Activated effector memory CD4-positive, alpha-beta T cell treated with Interleukin-2 at 50 U/mL for 16 hours (primary cell): ENCODE measurements at places on chromosomes 13 and 19.

- DNase-seq = no peak
Observed at GRCh38 chr19:13302526-13303270, 152.5 kb downstream of the IER2 start.

DNA sequence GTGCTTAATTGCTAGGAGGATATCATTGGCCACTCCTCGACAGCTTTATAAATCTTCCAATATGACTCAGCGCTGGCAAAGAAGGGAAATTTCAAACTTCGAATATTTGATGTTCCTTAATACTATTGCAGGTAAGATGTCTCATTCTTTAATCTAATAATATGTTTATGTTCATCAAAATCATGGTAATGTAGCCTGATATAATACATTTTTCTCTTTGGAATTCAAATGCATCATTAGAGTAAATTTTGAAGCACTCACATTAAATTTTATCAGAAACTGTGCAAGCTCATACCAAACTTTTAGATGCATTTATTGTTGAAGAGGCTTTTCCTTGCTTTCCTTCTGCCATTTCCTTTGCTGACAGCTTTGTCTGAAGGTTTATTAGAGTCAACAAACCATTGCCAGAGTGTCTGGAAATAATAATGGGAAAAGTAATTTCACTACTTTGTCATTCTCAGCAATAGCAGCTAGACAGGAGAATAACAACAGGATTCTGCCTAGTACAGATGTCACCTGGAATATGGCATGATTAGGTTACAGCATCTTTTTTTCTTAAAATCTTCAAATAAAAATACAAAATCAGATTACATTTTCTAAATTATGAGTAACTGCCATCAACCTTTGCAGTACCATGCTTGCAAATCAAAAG lies 78.6 kb upstream of the MAB21L1 start:
- no peak for DNase-seq

GRCh38 chr13:40508127-40508526 lies 158.3 kb downstream of the FOXO1 start:
- no peak for DNase-seq

GRCh38 chr19:49097453-49098288 lies 12.4 kb downstream of the SNRNP70 start:
- peak; percentile 61 for DNase-seq

- DNase-seq = no peak
Observed at GRCh38 chr13:67520886-67521285, 290.8 kb upstream of the PCDH9 start.

GRCh38 chr13:67117010-67117550 lies 113.1 kb downstream of the PCDH9 start:
- DNase-seq = no peak

GRCh38 chr13:27921421-27921960 lies 1.7 kb downstream of the PDX1 start:
- no peak for DNase-seq

- no peak for DNase-seq
Observed at GRCh38 chr19:13153569-13154240, 3.5 kb downstream of the IER2 start.

DNA sequence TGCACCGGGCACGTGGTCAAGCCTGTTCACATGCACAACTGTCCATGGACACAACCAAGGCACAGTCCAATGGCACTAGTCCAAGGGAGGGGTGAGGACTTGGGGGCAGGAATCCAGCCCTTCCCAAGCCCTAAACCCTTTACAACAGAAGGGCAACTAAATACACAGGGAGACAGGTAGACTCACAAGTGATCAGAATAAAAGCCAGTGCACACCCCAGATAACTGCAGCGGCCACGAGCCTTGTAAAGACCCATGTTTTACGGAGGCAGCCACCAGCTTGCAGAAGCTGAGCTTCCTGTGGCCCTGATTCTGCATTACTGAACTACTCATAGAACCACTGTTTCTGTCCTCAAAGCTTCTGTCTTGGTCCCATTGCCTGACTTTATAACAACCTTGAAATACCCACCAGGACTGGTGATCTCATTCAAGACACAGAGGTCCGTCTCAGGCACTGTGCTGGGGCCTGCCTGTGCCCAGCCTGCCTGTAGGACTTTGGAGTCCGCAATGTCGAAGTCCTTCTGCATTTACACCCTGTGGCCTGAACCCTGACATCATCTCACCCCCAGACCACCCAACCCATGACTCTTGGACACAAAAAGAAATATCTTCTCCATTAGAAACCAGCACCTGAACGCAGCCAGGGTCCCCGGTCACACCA lies 181.2 kb downstream of the COL4A1 start:
- DNase-seq = no peak

DNA sequence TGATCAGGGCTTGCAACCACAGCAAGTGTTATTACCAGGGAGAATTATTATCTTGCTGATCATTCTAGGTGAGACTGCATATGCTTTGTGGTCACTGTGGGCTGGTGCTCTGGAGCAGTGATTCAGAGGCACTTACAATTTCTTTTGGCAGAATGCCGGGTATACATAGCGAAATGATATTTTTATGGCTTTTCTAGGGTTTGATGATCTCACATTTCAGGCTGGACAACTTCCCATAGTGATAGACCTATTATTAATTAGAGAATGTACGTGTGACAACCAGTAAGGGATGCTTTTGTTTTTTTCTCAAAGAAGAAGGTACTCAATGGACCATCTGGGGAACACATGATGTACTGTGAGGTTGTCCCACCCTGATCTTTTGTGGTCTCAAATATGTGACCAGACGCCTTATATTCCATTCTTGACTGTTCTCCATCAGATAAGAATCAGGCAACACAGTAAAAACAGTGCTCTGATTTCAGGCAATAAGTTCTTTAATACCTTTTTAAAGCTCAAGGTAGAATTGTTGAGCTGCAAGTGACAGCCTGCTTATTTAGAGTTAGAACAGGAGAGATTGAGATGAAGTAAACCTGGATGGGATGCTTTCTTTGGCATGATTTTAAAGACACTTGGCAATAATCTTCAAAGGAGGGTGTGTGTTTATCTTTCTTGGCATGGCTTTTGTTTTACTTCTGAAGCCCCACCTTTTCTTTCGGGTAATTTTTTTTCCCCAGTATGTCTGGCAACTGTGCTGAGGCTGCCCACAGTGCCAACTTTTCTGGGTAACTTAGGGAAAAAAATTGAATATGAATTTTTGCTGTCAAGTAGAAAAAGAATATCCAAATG lies 27.4 kb upstream of the SCEL start:
- DNase-seq = no peak

- no peak for DNase-seq
Observed at GRCh38 chr13:30736461-30737320, 1.3 kb downstream of the ALOX5AP start.

DNA sequence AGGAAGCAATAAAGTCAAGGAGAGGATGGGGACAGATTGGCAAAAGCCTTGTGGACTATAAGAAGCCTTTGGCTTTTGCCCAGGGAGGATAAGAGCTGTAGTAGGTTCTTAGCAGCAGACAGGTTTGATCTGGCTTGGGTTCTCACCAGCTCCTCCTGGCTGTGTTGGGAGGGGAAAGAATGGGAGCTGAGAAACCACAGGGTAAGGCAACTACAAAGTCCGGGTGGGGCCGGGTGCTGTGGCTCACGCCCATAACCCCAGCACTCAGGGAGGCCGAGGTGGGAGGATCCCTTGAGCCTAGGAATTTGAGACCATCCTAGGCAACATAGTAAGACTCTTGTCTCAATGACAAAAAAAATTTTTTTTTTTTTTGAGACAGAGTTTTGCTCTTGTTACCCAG lies 20.6 kb downstream of the NECTIN2 start:
- no peak for DNase-seq

- no peak for DNase-seq
Observed at GRCh38 chr13:43441464-43441863, 345.3 kb downstream of the ENOX1 start.

DNA sequence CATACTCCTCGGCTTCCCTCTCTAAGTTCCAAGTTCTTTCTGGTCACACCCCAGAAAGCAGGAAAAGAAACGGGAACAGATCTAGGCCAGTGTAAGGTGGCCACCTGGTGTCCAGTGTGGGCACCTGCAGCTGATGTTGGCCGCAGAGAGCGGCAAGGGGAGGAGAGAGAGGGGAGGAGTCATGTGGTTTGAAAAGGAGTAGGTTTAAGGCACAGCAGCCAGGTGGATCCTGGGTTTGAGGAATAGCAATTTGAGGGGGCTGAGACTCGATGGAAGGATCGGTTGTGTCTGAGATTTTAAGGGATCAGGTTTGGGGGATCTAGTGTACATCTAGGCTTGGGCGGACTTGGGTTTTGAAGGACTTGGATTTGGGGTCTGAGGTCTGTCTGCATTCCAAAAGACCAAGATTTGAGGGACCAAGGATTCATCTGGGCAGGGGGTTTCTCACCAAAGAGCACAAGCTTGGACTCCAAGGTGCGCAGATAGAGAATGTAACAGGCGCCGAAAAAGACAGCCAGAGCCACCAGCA lies 1.2 kb downstream of the RABAC1 start:
- no peak for DNase-seq

- no peak for DNase-seq
Observed at GRCh38 chr13:36193151-36193855, 21.1 kb downstream of the SOHLH2 start.

DNA sequence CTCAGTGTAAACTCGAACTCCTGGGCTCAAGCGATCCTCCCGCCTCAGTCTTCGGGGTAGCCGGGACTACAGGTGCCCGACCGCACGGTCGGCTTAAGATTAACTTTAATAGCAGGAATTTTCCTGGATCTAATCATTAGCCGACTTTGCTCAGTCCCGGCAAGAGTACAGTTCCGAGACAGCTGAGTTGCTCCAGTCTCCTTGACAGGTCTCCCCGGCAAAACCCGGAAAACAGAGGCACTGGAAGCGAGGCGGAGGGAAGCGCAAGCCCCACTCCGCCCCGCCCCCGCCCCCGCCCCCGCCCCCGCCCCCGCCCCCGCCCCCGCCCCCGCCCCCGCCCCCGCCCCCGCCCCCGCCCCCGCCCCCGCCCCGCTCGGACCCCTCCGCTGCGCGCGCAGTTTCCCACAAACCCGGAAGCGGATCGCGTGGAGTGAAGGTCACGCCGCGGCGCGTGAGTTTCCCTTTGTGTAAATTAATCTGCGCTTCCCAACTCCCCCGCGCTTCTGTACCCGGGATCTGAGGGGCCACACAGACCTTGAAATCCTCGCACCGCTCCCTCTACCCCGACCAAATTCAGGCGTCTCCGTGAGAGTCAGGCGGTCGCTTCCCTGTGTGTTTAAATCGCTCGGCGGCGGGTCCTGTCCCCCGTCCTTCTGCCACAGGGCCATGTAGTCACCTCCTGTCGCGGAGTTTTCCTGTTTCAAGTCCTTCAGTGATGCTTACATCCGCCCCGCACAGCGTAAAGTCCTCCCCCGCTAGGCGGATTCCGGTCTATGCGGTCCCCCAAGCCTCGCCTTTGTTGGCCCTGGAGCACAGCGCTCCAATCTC lies at the start of gene ZNF480:
Gene ZNF480, plus strand, starts transcription at position 397 of the 828 bp plus-strand sequence. CDS start 3,244 bp downstream, outside the sequence.
- peak; percentile 78 for DNase-seq
